ENCODE measurements at places on chromosomes 1 and 21.
A peak's percentile ranks its signal among the peaks of the same experiment; 100 is the strongest.

DNA sequence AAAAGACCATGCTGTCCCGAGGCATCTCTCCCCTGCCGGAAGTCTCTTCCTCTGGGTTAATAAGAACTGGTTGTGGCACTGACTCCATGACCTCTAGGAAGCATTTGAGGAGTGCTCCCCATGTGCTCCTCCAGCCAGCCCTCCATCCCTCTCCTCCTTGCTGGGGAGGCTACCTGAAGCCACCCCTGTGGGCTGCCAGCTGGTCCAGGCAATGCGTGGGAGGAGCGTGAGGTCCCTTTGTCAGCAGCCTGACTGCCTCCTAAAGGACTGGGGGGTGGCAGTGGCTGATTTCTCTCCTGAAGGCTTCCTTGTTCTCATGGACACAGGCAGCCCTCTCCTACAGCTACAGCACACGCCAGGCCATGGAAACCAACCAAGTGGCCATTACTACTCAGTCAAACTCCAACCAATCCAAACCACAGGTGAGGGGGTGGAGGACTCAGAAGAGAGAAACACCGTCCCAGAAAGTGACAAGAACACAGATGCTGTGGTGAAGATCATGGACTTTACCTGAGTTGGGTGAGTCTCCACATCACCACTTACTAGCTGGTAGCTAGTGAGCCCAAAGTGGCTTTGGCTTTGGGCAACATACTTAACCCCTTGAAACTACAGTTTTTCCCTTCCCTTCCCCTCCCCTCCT lies 35.2 kb downstream of the NENF start:
- no peak for DNase-seq

DNA sequence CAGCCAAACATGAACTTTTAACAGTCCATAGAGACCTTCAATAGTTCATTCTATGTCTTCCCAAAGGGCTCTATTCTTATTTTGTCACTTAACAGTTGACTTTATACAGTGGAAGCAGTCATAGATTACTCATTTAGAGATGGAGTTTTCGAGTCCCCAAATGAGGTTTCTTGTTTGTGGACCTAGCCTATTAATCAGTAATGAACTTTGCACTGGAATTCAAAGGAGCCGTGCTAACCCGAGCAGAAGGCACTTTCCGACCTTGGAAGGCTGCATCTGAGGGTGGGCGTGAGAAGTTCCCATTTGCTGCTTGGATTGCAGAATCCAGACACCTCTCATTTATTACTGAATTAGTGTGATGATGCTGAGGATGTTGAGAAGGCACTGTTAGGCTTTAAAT lies 46.4 kb downstream of the TTC39A start:
- DNase-seq: no peak

GRCh38 chr21:36966821-36967768 lies 626 bp upstream of the HLCS start:
- no peak for DNase-seq

GRCh38 chr1:39497585-39497984 lies 6.1 kb downstream of the BMP8A start:
- no peak for DNase-seq

DNA sequence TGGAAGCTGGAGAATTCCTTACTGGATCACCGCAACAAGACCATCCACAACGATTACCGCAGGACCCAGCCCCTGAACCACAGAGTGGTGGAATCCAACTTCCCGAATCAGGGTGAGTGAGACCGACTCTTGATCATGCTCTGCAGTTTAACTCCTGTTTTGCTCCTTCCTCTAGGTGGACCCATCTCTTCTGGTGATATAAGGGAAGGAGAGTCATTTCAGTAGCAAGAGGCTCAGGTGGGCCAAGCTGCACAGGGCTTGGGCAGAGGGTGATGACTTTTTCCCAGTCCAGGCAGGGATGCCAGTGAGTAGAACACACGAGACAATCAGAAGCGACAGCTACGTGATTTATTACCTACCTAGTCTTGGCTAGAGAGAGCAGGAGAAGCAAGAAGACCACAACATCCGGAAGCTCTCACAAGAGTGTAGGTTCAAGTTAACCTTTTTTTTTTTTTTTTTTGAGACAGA lies 25.2 kb downstream of the CA6 start:
- no peak for DNase-seq

GRCh38 chr1:84780000-84780716 lies 89.9 kb upstream of the SSX2IP start:
- DNase-seq: no peak

GRCh38 chr1:175269151-175269550 lies 76.6 kb upstream of the KIAA0040 start:
- DNase-seq: no peak

DNA sequence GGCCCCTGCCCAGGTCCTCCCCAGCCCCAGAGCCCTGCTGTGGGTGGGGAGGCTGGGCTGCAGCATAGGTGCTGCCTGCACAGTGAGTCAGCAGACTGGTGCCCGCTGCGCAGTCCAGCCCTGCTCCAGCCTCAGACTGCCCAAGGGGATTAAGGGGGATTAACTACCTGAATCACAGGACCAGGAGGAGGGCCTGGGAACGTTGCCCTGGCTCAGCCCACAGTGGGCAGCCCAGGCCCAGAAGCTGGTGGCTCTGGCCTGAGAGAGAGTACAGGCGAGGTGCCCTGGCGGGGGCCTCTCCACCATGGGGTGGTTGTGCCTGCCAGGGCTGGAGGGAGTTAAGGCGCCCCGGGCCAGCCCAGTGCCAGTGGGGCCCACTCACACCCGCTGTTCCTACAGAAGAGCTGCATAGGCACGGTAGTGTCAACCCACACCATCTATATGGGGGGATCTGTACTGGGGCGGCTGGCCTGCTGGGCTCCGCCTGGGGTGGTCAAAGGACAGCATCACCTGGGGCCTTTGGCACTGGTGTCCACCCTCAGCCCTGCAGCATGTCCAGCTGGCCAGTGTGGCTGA lies 2.3 kb downstream of the OBSCN start:
- no peak for DNase-seq

- no peak for DNase-seq
Measured at GRCh38 chr21:38824124-38824822, 18.5 kb downstream of the ETS2 start.

GRCh38 chr21:44916965-44917364 lies 3.7 kb downstream of the ITGB2 start:
- DNase-seq: no peak

GRCh38 chr1:246566813-246567645 lies 773 bp downstream of the CNST start:
- DNase-seq: peak; percentile 24

- no peak for DNase-seq
Measured at GRCh38 chr1:169048043-169048442, 58.4 kb upstream of the ATP1B1 start.

DNA sequence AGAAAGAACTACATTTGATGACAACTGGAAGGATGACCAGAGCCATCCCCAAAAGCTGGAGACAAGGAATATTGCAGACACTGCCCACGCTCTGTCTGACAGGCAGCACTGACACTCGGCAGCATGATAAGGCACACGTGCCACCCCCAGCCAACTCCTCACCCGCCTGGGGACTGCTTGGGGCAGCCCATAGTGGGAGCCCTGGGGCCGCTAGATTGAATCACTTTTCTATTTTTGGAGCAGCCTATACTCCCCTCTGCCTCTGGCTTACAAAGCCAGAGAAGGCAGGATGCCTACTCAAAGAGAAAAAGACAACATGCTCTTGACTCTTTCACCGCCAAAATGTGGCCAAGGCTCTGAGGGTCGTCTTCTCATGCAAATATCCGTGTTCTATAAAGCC lies 1.3 kb downstream of the SMG5 start:
- no peak for DNase-seq

- peak; percentile 65 for DNase-seq
Measured at GRCh38 chr1:153945131-153945794, 1.3 kb downstream of the DENND4B start.

GRCh38 chr1:157781048-157781447 lies 4.1 kb upstream of the FCRL2 start:
- DNase-seq: no peak

DNA sequence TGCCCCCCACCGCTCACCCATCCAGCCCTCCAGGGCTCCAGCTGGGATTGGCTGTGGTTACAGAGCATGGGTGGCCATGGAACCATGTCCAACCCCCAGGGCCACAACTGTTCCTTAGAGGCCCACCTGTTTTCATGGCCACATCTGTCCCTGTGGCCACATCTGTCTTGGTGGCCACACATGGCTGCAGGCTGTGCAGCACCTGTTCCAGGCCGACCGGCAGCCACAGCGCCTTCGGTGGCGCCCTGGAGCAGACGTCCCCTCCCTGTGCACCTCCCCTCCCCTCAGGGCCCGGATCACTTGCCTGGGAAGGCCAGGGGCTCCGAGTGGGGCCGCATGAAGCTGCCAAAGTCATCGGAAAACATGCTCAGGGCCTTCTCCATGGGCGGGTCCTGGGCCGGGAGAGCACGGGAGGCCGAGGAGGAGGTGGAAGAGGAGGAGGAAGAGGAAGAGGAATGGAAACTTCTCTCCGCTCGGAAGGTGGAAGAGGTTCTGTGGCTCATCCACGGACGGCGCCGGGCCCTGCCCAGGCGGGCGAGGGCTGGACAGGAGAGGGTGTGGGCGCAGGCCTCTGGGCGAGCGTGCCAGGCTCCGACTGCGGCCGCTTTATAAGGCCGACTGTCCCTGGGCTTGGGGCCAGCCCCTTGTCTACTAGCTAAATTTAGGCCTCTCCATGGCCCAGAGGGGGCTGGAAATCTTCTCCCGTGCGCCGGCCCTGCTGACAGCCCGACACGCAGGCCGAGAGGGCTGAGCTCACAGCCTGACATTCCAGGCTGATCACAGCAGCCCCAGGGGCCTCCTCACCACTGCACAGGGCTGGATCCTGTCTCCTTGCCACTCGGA lies at the start of gene HSPB7:
TSS of gene HSPB7 (minus strand) at position 583 of the 843 bp plus-strand sequence. CDS start at position 503, 80 bp downstream.
- no peak for DNase-seq

GRCh38 chr1:30881319-30882181 lies 27.0 kb downstream of the SDC3 start:
- no peak for DNase-seq

- no peak for DNase-seq
Measured at GRCh38 chr1:155977690-155978324, 540 bp downstream of the ARHGEF2 start.

GRCh38 chr1:198158735-198159589 lies 2.2 kb downstream of the NEK7 start:
- DNase-seq: peak; percentile 58

- no peak for DNase-seq
Measured at GRCh38 chr1:89966656-89967055, 28.3 kb upstream of the ZNF326 start.

- no peak for DNase-seq
Measured at GRCh38 chr1:237384213-237384612, 342.2 kb downstream of the RYR2 start.

DNA sequence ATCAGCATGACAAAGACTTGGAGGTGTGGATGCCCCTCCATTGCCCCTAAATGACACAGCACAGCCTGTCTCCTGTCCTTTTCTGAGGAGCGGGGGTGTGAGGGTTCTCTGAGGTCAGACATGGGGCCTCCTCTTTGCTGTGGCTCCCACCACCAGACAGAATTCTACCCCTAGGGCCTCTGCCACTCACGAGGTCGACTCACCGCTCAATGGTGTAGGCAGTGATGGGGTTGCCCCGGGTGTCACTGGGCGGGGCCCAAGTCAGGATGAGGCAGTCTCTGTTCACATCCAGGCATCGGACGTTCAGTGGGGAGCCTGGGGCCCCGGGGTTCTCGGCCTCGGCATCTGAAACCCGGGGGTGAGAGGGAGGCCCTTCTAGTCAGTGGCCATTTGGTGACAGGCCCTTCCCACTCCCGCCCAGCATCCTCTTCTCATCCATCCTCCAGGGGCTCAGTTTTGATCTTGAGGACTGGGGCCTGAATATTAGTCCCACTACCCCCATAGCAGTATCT lies 19.9 kb downstream of the MYOM3 start:
- DNase-seq: no peak

DNA sequence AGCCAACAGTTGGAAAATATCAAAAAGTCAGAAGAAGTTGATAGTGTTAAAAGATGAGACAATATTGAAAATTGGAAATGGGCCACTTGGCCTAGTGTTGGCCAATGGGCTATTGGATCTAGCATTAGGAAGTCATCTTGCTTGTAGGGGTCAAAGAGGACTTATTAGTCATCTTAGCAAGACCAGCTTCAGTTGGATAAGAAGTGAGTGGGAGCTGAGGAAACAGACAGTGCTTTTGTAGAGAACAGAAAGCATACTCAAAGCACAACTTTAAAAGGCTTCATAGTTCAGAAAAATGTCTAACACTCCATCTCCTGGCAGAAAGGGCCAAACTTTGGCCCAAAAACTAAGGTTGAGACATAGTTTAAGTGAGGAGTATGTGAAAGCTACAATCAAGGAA lies 139.9 kb upstream of the PKN2 start:
- no peak for DNase-seq

DNA sequence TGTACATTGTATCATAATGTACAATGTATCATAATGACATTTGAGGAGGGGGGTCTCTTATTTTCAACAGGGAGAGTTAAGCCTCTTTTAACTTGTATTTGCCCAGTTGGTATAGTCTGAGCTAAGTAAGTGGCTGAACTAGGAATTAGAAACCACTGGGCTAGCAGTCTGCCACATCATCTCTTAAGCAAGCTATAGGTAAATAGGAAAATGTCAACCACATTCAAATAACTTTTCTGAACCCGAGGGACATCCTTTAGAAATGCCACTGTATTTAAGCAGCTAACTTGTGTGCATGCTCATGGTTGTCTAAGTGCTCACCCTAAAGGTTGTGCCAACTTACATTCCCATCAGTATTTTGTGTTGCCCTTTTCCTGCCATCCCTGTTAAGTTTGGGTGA lies 35.5 kb upstream of the ASB17 start:
- DNase-seq: no peak

GRCh38 chr1:31706384-31707058 lies 2.7 kb upstream of the COL16A1 start:
- no peak for DNase-seq

DNA sequence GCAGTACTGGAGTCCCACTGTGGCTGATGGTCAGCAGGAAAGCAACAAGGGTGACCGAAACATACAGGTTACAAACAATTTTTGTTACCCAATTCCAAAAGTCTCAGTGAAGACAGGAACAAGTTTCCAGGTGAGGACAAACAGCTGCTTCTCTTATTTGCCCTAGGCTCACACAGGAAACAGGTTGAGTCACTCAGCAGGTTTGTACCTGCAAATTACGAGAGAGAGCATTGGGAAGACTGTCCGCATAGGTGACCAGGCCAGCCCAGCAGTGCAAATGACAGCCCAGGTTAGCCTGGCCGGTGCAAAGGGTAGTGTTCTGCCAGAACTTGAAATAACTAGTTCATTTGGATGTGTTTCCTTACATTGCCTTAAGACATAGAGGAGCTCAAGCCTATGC lies 40.0 kb upstream of the DSCAM start:
- DNase-seq: no peak

All from activated CD8-positive, alpha-beta memory T cell treated with anti-CD3 and anti-CD28 coated beads for 1 hour (primary cell).